Natural killer cell (primary cell): ENCODE measurements at places on chromosomes 11 and 22.

DNA sequence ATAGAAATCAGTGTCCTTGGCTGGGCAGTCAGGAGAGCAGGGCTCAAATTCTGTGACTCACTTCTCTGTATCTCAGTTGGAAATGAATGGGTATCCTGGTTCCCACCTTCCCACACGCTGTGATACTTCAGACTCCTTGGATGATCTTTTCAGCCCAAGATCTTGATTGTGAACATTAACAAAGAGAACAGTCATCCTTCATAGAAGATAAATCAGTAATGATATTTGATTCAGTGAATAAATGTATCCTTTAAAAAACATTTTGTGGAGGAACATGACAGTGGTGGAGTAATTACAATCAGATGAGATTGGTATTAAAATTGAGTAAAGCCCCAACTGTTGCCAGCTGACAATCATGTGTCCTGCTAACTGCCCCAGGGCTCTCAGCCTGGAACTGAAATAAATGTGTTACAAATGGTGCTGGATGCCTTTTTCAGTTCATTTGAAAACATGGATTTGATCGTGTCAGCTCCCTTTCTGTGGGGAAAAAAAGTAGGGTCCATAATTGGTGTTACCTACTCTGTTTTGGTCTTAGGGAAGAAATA, 72.9 kb upstream of the OR5AN1 start:
- no peak for DNase-seq

DNA sequence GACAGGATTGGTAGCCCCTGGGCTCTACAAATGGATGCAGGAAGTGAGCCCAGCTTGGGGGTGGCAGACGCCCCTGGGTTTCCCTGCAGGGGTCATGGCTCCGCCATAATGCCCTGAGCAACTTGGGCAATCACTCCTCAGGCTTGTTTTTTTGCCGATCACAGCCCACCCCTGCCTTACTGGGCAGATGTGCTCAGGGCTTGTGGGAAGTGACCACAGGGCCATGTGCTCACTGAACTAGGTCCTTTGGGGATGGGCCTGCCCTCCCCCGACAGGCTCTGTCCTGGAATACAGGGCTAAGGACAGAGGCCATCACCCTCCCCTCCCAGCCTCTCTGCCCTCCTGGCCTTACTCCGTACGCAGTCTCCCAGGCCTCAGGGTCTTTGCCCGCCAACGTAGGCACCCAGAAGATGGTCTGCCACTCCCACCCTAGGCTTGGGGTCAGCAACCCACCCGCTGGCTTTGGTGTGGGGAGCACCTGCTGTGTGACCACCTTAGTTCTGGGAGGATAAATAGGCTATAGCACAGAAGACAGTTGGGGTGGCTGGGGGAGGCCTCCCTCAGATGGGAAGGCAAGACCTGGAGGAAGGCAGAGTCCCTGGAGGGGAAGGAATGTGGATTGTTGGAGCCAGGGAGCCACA, 3.8 kb downstream of the RPLP2 start:
- no peak for DNase-seq

GRCh38 chr11:110711776-110712658, at the start of gene ARHGAP20:
Gene ARHGAP20 (minus strand): TSS chr11:110712437. CDS start chr11:110712231, 206 bp downstream.
- DNase-seq = peak; percentile 12

DNA sequence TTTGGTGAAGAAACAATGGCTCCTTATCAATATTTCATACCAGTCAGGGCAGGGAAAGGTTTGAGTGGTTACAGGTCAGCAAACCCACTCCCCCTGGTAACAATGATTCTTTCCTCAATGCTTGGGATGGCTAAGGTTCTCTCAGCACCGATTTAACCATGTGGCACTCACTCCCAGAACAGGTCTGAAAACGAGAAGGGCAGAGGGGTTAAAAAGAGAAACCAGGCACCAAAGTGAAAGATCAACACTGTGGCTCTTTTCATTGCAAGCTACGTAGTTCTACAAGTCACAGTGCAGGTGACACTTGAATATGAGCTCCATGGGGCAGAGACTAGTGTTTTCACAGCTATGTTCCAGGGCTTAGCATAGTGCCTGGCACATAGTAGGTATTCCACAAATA, 132.4 kb downstream of the PLEKHA7 start:
- no peak for DNase-seq

DNA sequence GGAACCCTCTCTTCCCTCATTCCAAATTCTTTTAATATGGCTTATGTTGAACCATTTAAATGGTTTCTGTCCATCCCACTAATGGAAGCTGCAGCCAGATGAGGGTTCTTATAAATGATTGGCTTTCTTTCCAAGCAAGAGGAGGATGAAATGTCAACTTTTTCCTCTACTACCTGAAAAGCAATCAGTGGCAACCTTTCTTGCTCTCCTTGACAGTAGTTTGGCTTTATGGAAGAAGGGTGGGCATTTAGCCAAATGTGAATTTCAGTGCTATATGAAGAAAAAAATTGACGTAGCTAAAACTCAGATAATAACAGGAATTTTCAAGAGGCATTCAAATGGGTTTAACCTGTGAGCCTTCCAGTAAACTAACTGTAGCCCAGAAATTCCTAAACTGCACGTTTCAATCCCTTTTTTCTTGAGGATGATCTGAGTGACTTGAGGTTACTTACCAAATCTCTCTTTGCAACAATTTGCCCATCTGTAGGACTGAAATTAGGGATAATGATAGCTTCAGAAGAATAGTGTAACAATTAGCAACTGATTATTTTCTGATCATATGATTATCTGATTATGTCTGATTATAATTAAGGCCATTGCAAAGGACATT, 90.9 kb downstream of the EXT2 start:
- DNase-seq = no peak

DNA sequence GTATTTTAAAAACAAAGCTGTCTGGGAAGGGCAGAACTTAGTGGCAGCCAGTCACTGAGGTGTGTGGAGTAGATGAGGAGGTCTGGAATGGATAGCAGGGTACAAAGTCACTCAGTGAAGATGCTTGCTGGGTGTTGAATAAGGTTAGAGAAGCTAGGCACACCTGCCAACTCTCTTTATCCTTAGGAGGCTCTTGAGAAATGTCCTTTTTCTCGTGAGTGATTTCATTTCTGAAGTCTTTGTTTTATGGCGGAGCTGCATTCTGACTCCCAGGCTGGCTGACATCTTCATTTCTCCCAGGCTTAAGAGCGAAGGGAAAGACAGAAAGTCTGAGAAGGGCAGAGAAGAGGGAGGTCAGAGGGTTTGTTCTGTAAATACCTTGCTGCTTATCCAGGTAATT, 31.0 kb downstream of the CECR2 start:
- no peak for DNase-seq

GRCh38 chr22:35792506-35792905, 74.8 kb downstream of the APOL5 start:
- no peak for DNase-seq

- DNase-seq = no peak
Measured at GRCh38 chr11:11569936-11570491, 51.8 kb downstream of the GALNT18 start.

GRCh38 chr11:47354913-47355282, 2.4 kb upstream of the MYBPC3 start:
- no peak for DNase-seq

DNA sequence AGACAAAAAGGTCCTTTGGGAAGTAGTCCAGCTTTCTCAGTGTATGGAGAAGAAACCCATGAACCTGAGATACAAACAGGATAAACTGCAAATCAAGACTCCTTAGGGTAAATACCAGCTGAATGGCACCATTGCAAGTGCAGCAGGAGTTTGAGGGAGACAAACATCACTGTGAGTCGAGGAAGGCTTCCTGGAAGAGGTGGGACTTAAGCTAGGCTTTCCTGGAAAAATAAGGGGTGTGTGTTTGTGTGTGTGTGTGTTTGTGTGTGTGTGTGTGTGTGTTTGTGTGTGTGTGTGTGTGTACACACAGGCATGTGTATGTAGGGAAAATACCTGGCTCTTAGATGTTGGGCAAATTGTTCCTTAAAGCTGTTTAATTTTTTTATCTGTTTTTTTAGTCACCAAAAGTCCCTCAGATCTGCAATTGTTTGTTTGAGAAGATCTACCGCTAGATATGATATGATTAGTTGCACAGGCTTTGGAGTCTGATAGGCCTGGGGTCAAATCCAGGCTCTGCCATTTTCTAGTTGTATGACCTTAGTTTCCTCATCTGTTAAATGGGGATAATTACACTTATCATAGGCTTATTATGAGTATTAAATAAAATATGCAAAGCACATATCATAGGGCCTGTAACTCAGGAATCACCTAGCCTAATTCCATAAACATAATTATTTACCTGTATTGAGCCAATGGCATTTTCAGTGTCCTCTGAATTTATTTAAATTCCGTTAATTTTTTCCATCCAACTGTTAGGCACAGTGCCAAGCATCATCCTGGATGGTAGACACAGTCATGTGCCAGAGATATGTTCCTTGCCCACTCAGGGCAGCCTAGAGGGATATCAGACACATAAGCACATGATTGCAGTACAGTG, 85.6 kb upstream of the EED start:
- DNase-seq = no peak

DNA sequence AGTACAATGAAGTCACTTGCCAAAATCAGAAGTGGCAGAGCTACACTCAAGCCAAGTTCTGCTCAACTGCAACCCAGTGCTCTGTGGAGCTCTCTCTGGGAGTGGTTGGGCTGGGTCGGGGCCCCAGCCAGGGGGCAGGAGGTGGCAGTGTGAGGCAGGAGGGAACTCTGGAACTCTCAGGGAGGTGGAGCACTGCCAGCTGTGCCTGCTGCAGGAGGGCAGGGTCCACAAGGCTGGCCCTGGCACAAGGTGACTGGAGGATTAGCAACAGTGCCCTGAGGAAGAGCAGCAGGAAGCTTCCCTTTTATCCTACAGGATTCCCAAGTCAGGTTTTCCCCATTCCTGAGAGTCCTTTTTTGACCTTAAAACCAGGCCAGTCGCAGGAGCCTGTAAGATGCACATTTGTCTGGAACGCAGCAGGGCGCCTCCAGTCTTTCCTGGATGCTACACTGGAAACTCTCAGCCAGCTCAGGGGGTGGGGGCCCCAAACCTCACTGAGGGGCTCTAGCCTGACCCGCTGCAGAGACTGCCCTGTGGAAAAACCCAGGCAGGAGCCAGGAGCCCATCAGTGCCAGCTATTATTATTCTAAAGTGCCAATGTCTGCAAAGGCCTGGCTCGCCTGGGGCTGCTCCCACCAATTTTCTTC, 31.8 kb downstream of the DKK3 start:
- no peak for DNase-seq
